Hepatic stellate cell (primary cell): ENCODE measurements at places on chromosomes 13 and 19.

GRCh38 chr19:33444562-33445441, 71.3 kb downstream of the CEBPG start:
- DNase-seq, result no peak

DNA sequence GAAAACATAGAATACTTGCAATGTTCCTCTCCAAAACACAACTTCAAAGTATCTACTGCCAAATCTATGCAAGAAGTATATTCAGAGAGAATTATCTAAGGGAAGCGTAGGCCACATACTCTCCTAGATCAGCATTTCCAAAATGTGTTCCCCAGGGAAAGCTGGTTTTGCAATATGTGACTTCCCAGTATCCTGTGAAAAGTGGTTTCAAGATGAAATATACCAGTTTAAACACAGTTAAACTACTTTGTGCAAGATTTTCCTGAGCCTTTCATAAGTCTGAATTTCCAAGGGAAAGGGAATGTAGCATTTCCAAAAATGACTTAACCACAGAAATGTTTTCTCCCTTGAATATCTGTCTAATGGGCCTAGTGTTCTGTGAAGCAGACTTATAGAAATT, 7.6 kb downstream of the STARD13 start:
- no peak for DNase-seq

- DNase-seq, result no peak
Observed at GRCh38 chr13:31452525-31452924, 252.8 kb downstream of the B3GLCT start.

- DNase-seq, result no peak
Observed at GRCh38 chr19:13835791-13836723, 40.8 kb downstream of the ZSWIM4 start.

GRCh38 chr13:97896446-97896845, 57.0 kb upstream of the IPO5 start:
- no peak for DNase-seq

GRCh38 chr19:54851353-54851752, 1.1 kb downstream of the KIR3DL2 start:
- DNase-seq, result no peak

GRCh38 chr13:41144576-41144975, 12.0 kb upstream of the KBTBD6 start:
- no peak for DNase-seq

DNA sequence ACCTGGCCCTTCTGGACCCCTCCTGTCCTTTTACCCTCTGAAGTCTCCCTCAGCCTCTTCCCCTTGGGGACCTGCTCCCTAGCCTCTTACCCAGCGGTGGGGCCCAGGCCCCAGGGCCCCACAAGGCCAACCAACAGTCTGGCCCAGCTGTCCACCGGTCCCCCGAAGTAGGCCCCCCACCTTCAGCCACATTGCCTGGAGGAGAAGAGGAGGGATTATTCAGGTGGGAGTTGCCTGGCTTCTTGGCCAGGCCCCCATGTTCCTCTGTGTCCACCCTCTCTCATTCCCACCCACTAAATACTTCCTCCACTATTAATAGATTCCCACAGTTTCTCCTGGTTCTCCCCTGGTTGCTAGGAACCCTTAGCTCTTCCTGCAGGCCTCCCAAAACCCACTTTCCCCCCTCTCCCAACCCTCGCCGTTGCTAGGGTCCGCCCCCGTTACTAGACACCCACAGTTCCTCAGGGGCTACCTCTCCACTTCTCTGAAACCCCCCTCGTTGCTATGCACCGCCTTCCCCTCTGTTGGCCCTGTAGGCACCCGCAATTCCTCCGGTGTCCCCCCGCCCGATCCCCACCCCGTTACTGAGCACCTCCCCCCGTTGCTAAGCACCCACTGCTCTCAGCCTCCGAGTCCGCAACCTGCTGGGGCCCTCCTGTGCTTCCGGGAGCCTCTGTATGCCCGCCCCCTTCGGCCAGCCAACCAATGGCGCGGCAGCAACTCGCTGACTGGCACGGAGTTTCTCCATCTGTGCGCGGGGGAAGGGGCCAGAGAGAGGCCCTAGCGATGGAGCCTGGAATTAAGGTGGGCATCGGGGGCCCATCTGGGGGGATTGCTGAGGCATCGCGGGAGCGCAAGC, 2.0 kb downstream of the COQ8B start:
- peak; percentile 96 for DNase-seq
